ENCODE measurements at places on chromosomes 6 and 20. TPM values are rescaled to one million over a fixed set of nuclear protein-coding genes. Genes with fewer than 3 reads are reported as not detected.

- no peaks in the 10 kb centered on the region for H3K27me3 ChIP-seq
- no peak overlapping the region for H3K4me3 ChIP-seq
- no peak overlapping the region for H3K27ac ChIP-seq
- no peak for DNase-seq
- H3K36me3 ChIP-seq, result peaks cover 44% of the 10 kb centered on the region
Observed at GRCh38 chr6:494394-494793, 102.8 kb downstream of the IRF4 start.

- H3K27ac ChIP-seq, result peak overlapping the region; percentile 60
- H3K27me3 ChIP-seq, result peaks cover 11% of the 10 kb centered on the region
- H3K4me3 ChIP-seq, result peak overlapping the region; percentile 81
- peaks cover 24% of the 10 kb centered on the region for H3K4me1 ChIP-seq
- no peak for DNase-seq
Observed at GRCh38 chr6:157381631-157382621, 936 bp downstream of the ZDHHC14 start.

KAT14 gene
- 22.2 TPM for total RNA-seq

- peak overlapping the region; percentile 94 for H3K27ac ChIP-seq
- peaks cover 3% of the 10 kb centered on the region for H3K36me3 ChIP-seq
- no peak for DNase-seq
- H3K27me3 ChIP-seq, result no peaks in the 10 kb centered on the region
Observed at GRCh38 chr6:31805939-31806469, 762 bp downstream of the LSM2 start.

LAMP5 gene
- total RNA-seq, result 0.40 TPM

GRCh38 chr6:162343198-162343935 lies 384.2 kb downstream of the PRKN start:
- no peaks in the 10 kb centered on the region for H3K27me3 ChIP-seq
- no peak for DNase-seq
- no peak overlapping the region for H3K4me3 ChIP-seq
- peaks cover 3% of the 10 kb centered on the region for H3K4me1 ChIP-seq
- H3K36me3 ChIP-seq, result no peaks in the 10 kb centered on the region
- H3K27ac ChIP-seq, result no peak overlapping the region

RAB44 gene
- not detected for total RNA-seq

DNA sequence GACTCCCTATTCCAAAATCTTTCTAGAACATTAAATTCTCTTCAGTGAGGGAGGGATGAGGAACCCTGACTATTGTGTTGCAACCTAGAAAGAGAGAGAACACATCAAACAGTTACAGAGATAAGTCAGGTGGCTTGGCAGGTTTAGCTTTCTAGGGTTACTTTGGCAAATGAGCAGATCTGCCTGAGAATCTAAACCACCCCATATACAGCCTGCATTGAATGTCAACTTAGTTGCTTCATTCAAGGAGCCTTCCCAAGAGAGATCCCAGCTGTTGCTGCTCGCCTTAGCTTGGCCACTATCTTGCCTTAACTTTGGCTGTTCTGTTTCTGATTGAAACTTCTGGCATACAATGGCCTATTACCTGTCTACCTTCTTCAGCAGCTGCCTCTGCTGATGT lies 74.7 kb upstream of the TCF21 start:
- peaks cover 2% of the 10 kb centered on the region for H3K27me3 ChIP-seq
- H3K4me3 ChIP-seq, result no peak overlapping the region
- H3K27ac ChIP-seq, result no peak overlapping the region

GRCh38 chr20:16205507-16205906 lies 367.7 kb downstream of the KIF16B start:
- H3K4me1 ChIP-seq, result no peaks in the 10 kb centered on the region
- no peaks in the 10 kb centered on the region for H3K36me3 ChIP-seq
- peaks cover 3% of the 10 kb centered on the region for H3K27me3 ChIP-seq
- H3K4me3 ChIP-seq, result no peak overlapping the region

DNA sequence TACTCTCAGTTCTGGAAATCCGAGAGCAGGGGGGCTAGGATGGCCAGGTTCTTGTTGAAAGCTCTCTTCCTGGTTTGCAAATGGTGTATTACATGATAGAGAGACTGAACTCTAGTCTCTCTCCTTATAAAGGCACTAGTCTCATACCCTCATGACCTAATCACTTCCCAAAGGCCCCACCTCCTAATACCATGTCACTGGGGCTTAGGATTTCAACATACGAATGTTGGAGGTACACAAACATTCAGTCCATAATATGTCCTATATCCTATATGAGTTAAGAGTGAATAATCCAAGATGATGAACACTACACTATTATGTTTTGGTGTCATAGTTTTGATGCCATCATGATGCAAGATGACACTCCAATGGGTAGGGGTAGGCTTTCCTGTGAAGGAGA lies 20.0 kb upstream of the TXLNB start:
- no peak overlapping the region for H3K4me3 ChIP-seq
- H3K36me3 ChIP-seq, result no peaks in the 10 kb centered on the region
- H3K4me1 ChIP-seq, result peaks cover 28% of the 10 kb centered on the region
- no peaks in the 10 kb centered on the region for H3K27me3 ChIP-seq

Data from mesothelial cell of epicardium (in vitro differentiated cells).